ENCODE measurements at places on chromosomes 3 and 15.

DNA sequence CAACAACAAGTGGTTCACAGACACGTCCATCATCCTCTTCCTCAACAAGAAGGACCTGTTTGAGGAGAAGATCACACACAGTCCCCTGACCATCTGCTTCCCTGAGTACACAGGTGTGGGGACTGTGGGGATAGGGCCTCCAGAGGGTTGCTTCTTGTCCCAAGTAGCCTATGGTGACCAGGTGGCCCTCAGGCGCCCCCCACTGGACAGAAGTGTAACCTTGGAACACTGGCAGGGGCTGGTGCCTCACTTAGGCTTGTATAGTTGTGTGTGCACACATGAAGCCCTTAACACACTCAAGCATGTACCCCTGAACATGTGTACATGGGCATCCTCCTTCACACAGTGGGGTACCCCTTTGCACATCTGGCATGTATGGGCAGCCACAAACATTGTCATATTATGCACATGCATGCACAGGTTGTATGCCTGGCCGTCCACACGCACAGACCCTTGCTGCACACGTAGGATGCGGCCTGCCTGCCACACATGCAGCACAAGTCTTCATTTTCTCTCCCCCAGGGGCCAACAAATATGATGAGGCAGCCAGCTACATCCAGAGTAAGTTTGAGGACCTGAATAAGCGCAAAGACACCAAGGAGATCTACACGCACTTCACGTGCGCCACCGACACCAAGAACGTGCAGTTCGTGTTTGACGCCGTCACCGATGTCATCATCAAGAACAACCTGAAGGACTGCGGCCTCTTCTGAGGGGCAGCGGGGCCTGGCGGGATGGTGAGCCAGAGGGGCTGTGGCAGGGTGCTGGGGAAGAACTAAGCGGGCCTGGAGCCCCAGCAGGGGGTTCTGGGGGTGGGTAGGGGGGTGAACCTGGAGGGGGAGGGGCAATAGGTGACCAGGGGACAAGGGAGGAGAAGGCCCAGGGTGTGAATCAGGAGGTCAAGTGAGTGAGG, 11.7 kb upstream of the SEMA3B start:
- no peak for DNase-seq

GRCh38 chr3:98602078-98602678, 8.8 kb upstream of the CPOX start:
- DNase-seq: peak; percentile 55

- no peak for DNase-seq
These were observed 104.2 kb downstream of the AGBL1 start for GRCh38 chr15:86183596-86184491.

DNA sequence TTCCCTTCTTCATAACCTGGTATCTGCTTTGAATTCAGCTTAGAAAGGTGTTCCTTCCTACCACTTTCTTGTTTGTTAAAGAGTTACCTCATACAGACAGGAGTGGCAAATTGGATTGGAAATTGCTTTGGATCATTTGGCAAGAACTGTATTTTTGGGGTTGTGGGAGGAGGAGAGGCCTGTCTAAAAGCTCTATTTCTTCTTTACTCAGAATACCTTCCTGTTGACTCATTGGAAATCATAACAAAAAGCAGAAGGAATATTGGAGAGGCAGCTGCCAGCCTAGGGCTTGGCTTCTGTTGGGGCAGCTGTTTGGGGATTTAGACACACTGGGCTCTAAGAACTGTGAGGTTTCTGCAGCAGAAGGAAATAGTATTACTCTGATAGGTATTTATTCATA, 14.2 kb downstream of the IQGAP1 start:
- no peak for DNase-seq

- DNase-seq: no peak
These were observed 68.4 kb downstream of the MITF start for GRCh38 chr3:69807674-69808073.

- DNase-seq: no peak
These were observed 41.0 kb upstream of the MANF start for GRCh38 chr3:51343918-51344687.

GRCh38 chr15:25770618-25771337, 92.3 kb downstream of the ATP10A start:
- DNase-seq: no peak

DNA sequence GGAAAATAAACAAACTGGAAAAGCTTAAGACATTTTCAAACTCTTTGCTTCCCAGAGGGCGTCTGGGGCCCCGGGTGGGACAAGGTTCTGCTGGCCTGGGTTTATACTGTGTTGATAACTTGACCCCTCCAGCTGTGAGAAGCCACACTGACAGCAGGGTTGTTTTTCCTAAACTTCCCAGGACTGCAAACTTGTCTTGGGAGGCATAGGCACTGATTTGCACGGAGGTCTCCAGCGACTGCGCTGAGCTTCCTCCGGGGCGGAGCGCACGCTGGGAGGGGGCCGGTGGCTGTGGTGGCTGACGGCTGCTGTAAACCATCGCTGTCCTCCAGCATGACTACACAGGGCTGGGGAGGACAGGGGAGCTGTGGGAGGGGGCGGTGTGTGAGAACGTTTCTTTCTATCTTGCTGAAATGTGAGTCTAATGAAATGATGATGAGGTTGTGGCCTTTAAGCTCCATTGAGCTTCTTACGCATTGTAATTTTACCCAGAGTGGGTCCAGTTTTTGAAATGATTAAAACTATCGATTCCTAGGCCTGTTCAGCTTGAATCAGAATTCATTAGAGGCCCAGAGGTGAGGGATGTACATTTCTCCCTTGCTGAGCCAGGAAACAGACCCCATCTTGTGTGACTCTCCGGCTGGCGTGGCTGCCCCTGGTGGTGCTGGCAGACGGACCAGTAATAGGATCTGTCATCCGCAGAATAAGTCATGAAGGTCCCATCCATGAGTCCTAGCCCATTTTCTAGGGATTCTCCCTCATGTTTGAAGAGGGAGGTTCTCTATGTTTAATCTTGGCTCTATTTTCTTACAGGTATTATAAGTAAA, 40.5 kb upstream of the VPS8 start:
- DNase-seq: no peak

DNA sequence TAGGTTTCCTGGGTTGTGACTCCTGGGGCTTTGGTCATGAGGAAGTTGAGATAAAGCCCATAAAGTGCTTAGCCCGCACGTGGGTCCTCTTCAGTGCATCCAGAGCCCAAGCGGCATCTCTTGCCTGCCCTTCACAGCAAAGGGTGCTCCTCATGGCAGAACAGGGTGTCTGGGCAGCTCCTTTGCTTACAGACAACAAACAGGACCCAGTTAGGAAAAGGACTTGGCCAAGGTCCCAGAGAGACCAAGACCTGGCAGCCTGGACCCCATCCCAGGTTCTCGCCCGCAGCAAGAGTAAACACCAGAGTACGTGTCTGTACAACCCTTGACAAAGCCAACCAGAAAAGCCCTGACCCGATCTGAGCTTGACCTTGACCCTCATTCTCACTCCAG, 27.0 kb downstream of the ALS2CL start:
- no peak for DNase-seq

DNA sequence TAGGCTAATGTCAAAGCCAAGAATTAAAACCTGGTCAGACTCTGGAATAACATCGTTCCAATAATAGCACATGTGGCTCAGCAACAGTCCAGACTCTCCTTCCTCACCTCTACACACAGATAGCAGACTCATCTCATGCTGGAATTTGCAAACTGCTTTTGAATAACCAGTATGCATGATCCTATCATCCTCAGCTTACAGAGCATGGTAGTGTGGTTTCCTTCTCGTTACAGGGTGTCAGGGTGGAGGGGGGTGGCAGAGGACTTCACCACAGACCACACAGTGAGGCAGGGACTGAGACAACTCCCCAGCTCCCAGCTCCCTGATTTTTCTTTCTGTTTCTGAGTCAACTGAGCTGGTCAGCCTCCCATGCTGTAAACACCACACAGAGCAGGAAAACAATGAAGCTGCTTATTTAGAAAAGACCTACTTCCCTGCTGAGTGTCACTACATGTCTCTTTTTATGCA, 101.6 kb downstream of the RPL22L1 start:
- no peak for DNase-seq

GRCh38 chr15:84898761-84899160, 14.3 kb downstream of the SLC28A1 start:
- DNase-seq: no peak

DNA sequence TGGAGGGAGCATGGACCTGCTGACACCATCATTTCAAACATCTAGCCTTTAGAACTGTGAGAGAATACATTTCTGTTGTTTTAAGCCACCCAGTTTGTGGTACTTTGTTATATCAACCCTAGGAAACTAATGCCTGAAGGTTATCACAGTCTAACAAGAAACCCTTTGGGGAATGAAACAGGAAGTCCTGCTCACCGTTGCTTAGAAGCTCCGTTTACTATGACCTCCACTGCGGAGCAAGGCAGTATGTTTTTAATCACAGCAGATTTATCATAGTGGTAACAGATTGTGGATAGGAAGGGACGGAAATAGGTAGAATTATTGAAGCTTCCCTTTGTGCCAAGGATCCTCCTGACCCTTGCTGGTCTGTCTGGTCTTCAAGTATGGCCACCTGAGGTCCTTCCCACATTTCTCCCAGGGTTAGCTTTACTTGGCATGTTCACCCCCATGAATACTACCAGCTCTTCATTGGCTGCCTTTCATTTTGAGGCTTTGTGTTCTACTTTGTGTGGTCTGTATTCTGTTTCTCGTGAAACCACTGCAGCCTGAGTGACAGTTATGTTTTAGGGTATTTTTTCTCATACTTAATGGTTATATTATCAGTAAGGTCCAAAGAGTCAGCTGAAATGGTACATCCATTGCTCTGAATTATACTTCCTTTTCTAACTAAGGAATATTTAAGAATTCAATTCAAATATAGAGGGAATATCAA, 201.6 kb downstream of the CHST2 start:
- DNase-seq: no peak

DNA sequence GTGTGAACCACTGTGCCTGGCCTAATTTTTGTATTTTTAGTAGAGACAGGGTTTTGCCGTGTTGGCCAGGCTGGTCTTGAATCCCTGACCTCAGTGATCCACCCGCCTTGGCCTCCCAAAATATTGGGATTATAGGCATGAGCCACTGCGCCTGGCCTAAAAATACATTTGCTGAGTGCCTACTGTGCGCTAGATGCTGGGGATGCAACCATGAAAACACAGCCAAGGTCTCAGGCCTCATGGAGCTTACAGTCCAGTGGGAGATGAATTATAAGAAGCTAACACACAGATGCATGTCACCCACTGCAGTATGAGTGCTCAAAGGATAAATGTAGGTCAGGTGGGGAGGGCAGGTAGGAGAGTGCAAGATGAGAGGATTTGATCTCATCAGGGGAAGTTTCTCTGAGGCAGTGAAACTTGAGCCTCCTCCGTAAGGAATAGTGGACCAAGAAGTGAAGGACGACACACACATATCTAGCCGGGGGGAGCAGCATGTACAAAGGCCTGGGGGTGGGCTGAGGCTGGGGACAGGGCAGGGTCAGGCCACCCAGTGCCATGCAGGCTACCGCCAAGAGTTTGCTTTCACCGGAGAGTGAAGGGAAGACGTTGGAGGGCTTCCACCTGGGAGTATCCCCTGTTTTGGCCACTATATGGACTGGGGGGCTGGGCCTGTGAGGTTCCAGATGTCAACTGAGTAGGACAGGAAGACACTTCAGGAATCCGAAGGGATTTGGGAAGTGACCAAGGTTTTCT, 24.3 kb downstream of the IRAK2 start:
- no peak for DNase-seq

DNA sequence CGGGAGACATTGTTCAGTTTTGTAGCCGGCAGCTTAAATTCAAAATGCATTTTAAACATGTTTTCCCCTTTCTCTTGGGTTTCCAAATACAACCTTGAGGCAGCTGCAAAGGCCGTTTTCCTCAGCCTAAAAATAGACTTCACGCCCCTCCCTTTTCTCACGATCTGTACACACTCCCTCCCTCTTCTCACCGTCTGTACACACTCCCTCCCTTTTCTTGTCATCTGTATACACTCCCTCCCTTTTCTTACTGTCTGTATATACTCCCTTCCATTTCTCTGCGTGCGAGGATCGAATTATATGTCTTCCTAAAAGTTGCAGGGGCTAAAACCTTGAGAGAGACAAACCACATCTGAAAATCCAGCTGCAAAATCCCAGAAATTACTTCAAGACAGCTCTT, 8.9 kb downstream of the MUC4 start:
- DNase-seq: no peak

- DNase-seq: no peak
These were observed 31.2 kb downstream of the GOLGB1 start for GRCh38 chr3:121718205-121718846.
